Urinary bladder (tissue), 4 donors: ENCODE measurements at places on chromosomes 1 and 21. TPM values are rescaled to one million over a fixed set of nuclear protein-coding genes. Genes with fewer than 3 reads are reported as not detected.

Gene CFAP107
- polyA plus RNA-seq, result not detected

Gene NOL9
- polyA plus RNA-seq, result 4.0 TPM

Gene S100A2
- 91.2 TPM for polyA plus RNA-seq

Gene WDR3
- polyA plus RNA-seq, result 12.2 TPM

Gene PDC
- polyA plus RNA-seq, result not detected

Gene THEM5
- not detected for polyA plus RNA-seq

Gene ZNF697
- 2.8 TPM for polyA plus RNA-seq

Gene CATSPERE
- polyA plus RNA-seq, result 0.38 TPM

Gene DHRS3
- 62.1 TPM for polyA plus RNA-seq

GRCh38 chr21:14716761-14717396 is 170.8 kb upstream of the SAMSN1 start:
- no peak for DNase-seq

DNA sequence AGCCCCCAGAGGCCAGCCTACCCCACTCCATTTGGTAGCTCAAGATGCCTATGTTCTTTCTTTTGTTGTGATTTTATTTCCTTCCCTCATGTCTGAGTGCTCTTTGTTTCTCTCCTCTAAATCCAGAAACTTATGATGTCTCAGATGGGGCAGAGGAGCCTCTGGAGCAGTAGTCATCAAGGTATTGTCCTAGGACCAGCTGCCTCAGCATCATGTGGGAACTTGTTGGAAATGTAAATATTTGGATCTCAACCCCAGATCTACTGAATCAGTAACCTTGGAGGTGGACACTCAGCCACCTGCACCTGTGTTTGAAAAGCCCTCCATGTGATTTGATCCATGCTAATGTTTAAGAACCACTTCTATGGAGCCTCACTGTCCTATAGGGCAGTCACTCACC is 593.1 kb upstream of the PLXNA2 start:
- no peak for DNase-seq

GRCh38 chr1:31772669-31773248 is 8.6 kb upstream of the ADGRB2 start:
- DNase-seq, result no peak

- no peak for DNase-seq
These were observed 3.3 kb upstream of the SKI start for GRCh38 chr1:2224631-2225428.

DNA sequence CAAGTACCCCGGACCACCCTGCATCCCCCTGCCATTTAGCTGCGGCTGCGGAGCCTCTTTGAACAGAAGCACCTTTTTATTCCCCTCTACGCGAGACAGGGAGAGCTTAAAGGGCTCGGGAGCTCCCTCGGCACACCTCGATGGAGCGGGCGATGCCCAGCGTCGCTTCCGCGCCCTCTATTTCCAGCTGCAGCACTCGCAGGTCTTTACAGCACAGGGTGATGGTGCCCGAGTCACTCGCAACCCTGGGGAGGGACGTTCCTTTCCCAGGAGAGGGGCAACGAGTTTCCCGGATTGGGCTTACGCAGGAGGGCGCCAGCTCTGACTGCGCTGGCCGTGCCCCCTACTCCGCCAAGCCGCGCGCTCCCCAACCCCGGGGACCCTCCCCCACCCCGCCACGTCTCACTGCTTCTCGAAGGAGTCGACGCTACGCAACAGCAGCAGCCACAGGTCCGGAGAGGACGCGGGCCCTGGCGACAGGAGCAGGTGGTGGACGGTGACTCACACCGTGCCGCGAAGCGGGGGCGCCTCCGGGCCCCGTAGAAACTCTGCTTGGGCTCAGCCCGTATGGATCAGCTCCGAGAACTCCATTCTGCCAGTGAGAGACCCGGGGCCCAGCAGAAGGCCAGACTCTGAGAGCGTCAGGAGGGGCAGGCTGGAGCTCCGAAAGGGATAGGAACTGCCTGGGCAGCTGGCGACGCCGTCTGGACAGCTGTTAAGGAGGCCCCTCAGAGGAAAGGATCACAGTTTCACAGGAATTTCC is 5.8 kb upstream of the FAM167B start:
- DNase-seq, result no peak

DNA sequence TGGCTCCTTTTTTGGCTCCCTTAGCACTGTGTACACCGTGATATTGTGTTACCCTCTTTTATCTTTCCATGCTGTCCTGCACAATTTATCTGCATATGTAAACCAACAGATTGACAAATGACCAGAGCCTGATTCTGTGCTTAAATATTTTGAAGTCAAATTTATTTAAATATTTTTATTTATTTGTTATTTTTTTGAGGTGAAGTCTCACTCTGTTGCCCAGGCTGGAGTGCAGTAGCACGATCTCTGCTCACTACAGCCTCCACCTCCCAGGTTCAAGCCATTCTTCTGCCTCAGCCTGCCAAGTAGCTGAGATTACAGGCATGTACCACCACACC is 12.8 kb downstream of the PMF1 start:
- DNase-seq, result no peak

GRCh38 chr1:93671099-93671621 is 10.5 kb downstream of the BCAR3 start:
- DNase-seq, result no peak

DNA sequence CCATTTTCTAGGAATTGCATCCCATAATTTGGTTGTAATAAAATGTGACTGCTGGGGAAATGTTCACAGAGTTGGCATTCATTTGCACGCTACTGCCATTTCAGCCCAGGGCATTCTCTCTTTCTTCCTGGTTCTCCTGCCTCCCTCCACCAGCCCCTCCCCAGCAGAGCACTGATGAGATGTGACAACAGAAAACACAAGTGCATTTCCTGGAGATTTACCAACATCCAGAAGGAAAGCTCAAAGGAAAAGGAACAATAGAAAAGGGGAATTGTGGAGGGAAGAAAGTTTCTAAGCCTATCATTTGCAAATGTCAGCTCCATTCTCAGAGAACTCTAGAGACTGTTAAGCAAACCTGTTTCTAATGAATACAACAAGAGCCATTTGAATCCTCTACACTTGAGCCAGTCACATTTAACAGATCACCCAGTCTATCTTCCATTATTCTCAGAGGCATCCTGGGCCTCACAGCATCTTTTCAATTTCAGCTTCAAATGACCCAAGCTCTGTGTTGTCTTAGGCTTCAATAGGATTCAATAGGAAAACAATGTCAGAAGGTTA is 395.6 kb upstream of the PBX1 start:
- no peak for DNase-seq

- DNase-seq, result no peak
These were observed 178.0 kb upstream of the IVNS1ABP start for GRCh38 chr1:185495007-185495406.

DNA sequence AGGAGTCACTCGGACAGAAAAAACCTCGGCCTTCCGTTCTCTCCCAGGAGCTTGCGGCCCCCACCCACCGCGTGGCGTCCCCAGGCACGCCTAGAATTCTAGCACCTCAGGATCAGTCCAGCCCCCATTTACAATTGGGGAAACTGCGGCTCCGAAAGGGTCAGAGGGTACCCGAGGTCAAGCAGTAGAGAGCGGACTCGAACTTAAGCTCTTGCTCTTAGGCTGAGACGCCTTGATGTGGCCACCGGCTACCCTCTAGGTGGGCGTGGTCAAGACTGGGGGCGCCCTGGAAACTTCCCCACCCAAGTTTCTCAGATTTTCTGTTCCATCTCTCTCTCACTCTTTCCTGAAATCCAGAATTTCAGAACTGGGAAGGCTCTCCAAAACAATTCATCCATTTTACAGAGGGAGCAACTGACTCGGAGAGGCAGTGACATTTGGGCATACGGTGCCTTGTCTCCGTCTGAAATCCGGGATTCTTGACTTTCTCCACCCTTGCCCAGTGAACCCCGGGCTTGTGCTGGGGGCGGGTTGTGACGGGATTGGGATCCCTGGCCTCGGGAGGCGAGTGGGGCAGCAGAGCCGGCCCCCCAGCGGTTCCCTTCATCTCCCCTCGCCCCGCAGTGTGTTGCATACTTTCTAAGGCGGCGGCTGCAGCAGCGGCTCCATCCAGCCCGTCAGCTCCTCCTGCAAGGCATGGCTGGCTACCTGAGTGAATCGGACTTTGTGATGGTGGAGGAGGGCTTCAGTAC is 777 bp downstream of the AZIN2 start:
- no peak for DNase-seq

GRCh38 chr1:181765451-181766026 is 282.2 kb downstream of the CACNA1E start:
- no peak for DNase-seq

- DNase-seq, result no peak
These were observed 30.8 kb downstream of the RSPH1 start for GRCh38 chr21:42465008-42465802.

DNA sequence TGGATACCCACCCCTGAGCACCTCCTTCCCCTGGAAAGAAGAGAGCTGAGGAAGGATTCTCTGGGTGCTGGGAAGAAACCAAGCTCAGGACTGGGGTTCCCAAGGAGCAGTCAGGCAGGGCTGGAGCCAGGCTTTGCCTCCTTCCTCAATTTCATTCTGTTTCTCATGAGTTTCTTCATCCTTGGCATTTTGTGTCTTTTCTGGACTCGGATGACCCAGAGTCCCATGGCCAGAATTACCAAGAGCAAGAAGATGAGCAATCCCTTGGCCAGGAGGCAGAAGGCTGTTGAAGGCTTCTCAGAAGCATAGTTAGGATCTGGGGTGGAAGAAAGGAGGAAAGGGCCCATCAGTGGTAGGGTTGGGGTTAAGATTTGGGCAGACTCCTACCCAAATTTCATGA is 2.5 kb downstream of the SLAMF9 start:
- DNase-seq, result no peak

GRCh38 chr1:152026895-152027294 is 9.9 kb downstream of the S100A11 start:
- DNase-seq, result no peak

GRCh38 chr1:113758631-113759332 is 504 bp downstream of the PHTF1 start:
- no peak for DNase-seq

DNA sequence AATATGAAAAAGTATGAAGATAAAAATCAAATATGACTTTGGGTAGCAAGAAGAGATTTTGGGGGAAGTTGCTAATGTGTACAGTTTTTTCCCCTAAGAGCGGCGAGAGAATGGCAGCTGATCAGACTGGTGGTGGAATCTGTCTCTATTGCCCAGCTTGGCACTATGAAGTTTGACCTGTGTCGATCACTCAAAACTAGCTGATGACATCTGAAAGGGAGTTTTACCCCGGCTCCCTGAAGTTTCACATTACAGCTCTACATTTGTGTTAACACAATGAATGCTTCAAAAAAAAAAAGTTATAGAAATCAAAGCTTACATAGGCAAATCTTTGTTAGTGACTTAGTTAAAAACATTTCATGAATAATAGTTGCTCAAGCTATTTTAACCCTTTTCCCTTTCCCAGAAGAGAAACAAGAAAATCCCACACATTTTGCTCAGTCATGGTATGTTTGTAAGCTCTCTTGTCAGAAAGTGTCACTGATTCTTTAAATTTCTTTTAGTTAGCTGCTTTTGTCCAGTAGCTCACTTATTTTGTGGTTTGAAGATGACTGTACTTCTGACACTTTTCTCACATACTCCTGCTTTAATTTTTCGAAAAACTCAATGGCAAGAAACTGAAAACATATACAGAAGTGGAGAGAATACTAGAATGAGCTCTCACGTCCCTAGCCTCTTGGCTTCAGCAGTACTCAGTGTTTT is 41.3 kb downstream of the DYRK1A start:
- DNase-seq, result no peak

- DNase-seq, result no peak
These were observed 143.6 kb upstream of the RAB4A start for GRCh38 chr1:229127301-229127700.

DNA sequence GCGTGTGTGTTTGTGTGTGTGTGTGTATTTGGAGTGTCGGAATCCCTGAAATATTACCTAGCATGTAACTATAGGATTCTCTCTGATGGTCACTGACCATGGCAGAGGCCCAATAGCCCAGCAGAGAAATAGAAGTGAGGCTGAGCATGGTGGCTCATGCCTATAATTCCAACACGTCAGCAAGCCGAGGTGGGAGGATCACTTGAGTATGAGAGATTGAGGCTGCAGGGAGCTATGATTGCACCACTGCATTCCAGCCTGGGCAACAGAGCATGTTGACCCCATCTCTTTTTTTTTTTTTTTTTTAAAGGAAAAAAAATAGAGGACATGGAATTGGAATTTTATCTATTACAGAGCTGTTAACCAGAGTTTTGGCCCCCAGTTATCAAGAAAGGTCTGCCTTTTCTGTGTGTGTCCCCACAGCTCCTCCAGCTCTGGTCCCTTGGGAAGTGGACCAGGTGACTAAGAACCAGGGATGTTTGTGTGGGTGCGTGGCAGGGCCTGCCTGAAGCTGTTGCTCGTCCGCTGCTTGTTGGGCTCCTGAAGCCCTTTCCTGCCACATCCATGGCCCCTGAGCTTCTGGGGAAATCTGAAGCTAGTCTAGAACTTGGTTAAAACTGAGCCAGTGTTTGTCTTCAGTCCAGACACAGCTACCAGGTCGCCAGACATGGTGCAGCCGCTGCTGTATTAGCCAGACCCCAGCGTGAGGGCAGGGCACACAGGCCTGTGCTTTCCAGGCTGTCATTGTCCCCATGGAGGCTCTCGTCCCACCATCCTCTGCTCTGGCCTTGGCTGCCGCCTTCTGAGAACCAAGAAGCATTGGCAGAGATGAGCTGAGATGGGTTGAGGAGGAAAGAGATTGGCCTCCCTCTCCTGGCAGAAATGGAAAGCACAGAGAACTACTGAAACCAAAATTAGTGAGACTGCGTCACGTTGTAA is 25.5 kb downstream of the CAPN9 start:
- DNase-seq, result no peak

DNA sequence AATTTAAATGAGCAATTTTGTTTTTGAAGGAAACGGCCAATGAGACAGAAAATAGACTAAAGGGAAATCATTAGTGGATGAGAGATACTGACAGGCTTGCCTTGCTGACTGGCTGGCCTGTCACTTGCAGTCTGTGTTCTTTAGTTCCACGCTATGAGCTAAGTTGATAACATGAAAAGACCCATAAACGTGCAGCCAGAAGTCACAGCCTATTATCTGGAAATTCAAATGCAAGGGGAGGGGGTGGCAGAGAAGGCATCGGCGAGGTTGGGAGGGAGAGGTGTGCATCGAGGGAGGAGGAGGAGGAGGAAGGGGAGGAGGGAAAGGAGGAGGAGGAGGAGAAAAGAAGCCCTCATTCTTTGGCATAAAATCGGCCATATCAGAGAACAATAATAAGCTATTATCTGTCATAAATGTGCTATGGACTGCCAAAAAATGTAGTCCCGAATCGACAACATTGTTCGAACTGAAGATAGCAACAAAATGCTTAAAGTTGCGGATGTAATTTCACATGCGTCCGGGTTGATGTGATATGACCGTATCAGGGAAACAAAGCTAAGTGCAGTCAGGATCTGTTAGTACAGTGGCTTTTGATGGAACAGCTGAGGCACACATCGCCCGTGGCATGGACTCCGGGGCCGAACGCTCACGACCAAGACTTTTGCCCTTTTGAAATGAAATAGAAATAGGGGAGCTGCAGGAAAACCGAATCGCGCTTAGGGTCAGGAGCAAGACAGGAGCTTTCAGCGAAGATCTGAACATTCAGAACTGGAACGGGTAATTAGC is 11.6 kb upstream of the BARHL2 start:
- DNase-seq, result no peak

- no peak for DNase-seq
These were observed 13.6 kb downstream of the GJA4 start for GRCh38 chr1:34806396-34806795.

GRCh38 chr1:68293122-68293521 is 60.8 kb upstream of the WLS start:
- DNase-seq, result no peak
